ENCODE measurements at places on chromosomes 11 and 22.

DNA sequence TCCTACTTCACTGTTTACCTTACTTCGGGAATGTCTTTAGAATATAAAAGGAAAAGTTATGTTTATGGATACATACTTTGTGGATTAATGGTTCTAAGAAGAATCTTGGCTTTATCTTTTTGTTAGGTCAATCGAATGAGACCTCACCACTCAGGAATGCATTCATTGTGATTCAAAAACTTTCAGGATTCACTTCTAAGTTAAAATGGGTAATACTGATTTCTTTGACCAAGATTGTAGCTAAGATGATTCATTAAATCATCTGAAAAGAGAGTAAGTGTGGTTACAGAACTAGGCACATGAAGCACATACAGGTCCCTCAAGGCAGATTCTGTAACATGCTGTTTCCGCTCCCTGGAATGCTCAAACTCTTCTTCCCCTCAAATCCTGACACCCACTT lies 716.4 kb downstream of the KCNA4 start:
- no peak for DNase-seq

GRCh38 chr11:46246521-46246920 lies 30.9 kb upstream of the CREB3L1 start:
- DNase-seq: no peak

DNA sequence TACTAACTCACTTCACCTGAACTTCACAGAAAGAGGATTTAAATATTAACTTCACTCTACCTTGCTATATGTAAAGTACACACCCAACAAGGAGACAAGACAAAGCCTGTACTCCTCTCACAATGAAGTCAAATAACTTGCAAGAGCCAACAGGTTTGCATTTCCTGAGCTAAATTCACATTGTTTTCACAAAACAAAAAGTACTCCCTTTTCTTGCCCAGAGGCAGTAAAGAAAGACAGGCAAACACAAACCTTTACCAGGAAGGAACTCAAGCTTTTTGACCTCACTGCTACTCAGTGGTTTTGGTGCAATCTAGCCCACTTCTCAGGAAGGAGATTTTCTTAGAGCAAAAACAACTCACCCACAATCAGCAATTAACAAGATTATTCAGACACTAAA lies 15.7 kb downstream of the USP28 start:
- no peak for DNase-seq

GRCh38 chr11:48109046-48109666 lies 107.5 kb upstream of the OR4B1 start:
- DNase-seq: no peak

GRCh38 chr11:31127290-31127689 lies 242.2 kb downstream of the DCDC1 start:
- DNase-seq: no peak

DNA sequence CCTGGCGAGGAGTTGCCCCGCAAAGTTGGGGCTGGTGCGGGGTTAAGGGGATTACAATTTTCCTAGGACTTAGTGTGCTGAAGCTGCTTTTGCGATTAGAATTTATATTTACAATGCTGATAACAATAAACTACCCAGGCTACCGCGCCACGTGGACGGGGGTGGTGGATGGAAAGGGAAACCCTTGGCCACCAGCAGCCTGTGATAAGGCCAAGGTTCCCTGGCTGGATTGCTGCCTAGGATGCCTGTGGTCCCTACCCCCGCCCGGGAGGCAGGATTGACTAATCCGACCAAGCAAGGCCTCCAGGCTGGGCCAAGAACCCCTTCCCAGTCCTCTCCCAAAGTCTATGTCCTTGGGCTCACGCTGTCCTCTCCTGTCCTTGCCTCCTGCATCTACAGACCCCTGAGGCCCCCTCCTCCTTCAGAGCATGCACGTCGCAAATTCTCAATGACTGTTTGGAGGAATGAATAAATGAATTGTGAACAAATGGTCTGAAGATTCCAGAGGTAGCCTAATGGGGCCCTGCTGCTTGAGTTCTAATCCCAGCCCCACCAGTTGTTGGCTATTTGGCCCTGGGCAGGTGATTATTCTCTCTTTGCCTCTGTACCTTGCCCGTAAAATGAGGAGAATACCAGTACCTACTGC lies 7.6 kb upstream of the CHKA start:
- peak; percentile 61 for DNase-seq

GRCh38 chr11:96318399-96318798 lies 24.6 kb downstream of the MAML2 start:
- DNase-seq: no peak

GRCh38 chr11:64998141-64998540 lies 1.4 kb upstream of the BATF2 start:
- DNase-seq: no peak

GRCh38 chr11:59427068-59427382 lies 812 bp upstream of the OR5A2 start:
- DNase-seq: no peak

- DNase-seq: peak; percentile 70
Measured at GRCh38 chr22:50530877-50531545, 1.2 kb upstream of the TYMP start.

GRCh38 chr11:18461909-18462308 lies 6.3 kb downstream of the LDHAL6A start:
- no peak for DNase-seq

DNA sequence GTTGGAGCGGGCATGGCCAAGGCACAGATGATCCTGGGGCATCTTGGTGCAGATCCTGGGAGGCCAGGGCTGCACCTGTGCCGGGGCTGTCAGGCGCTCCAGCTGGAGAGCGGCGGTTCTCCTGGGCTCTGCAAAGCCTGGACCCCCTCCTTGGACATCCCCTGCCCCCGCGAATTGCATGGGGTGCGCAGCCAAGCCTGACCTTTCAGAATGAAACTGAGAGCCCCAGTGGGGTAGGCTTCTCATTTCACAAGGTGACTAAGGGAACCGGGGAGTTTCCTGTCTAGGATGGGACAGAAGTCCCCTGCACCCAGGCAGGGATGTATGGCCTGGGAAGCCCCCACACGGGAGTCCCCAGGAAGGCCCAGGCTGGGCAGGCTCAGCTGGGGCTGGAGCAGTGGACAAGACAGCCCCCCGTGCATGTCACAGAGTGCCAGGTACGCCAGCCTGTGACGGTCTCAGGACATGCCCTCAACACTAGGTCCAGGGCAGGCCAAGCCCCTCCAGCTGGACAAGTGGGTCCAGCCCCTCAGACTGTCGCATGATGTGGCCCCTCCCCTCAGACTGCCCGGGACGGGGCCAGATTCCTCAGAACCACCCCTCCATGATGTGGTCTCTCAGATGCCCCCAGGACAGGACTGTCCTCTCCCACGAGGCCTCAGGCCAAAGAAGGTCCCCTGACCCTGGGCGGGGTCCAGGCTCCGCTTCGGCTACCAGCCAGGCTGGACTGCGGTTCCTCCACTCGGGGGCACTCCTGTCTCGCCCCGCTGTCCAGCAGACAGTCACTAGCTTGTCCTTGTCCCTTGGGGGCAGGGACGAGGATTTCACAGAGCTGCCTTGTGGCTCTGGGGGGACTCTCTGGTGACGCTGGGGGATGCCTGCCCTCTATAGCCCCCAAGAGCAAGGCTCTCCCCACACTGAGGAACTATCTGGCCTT lies 2.3 kb downstream of the LSP1 start:
- DNase-seq: no peak

DNA sequence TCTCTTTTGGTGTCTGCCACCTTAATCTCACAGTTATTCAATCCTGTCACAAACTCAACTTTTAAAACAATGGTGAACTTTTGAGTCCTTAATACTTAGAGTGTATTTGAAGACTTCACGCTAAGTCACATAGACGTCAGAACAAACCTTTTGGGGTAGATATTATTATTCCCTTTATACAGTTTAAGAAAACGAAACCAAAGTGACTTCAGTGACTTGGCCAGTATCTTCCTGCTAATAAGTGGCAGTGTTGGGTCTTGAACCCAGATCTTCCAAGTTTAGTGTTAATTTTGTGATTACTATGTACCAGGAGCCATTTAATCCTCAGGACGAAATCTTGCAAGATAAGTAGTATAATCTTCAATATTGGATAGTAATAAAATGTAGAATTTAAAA lies 691 bp downstream of the CEP295 start:
- no peak for DNase-seq

DNA sequence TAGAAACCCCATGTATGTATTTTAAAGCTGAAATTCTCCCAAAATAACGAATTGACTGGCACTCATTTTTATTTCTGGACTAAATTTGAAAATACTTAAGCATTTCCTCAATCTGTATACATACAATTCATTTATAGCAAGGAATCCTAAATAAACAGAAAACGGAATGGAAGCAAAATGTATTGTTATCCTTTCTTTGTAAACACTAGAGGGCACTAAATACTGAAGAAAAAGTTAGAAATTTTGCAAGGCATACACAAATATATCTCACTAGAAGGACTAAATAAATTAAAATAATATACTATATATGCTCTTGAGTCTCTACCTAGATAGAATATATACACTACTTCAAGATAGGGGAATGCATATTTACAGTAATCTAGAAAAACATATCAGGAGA lies 23.1 kb upstream of the ANO5 start:
- DNase-seq: no peak

DNA sequence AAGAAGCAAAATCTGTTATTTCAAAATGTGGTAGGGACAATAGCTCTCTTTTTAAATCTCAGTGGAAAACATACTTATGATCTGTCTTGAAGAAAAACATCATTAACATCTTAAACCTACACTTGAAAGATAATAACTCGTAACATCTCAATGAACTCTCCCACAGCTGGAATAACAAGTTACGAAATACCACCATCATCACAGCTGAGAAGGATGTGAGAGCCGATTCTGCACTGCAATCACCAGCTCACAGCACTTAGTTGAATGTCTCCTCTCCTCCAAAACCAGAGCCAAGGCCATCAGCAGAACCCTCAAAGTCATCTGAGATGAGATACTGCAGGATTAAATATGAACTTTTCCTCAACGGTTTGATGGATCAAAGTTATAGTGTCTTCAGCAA lies 124.3 kb downstream of the ARHGAP20 start:
- no peak for DNase-seq

Data from left hindlimb (tissue), 1 donor.